ENCODE measurements at places on chromosomes 7 and 10.

GRCh38 chr10:103668351-103669242 is 175.1 kb downstream of the NEURL1 start:
- DNase-seq = no peak

DNA sequence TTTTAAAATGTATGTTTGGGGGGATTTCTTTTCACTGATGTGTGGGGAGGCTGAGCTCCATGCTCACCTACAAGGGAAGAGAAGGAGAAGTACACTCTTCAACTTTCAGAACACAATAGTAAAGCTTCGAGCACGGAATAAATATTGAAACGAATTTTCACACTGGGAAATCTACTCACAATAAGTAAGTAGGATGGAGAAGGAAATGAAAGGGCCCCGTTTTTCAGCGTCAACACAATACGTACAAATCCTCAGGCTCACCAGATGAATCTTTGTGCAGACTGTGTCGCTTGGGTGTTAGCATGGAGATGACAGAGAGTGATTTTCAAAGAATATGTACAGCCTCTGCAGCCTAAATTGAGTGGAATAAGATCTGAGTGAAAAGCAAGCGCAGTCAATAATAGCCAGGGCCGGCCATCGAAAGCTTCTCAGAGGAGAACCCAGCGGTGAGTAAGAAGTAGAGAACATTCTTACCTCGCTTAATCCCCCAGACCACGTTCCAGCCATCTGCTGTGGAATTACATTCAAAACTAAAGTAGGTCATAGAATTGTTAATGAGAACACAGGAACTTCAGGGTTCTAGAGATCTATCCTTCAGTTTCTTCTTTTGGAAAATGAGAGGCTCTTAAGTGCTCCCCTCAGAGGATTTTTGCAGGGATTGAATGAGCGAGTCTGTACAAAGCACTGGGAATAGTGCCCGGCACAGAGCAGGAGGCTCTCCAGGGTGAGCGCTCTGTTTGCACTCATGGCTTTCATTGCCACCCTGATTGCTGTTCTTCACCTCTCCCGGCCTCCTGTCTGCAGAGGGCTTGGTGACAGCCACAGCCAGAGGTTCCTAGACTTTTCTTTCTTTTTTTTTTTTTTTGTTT is 292.8 kb downstream of the SFMBT2 start:
- peak; percentile 33 for DNase-seq

DNA sequence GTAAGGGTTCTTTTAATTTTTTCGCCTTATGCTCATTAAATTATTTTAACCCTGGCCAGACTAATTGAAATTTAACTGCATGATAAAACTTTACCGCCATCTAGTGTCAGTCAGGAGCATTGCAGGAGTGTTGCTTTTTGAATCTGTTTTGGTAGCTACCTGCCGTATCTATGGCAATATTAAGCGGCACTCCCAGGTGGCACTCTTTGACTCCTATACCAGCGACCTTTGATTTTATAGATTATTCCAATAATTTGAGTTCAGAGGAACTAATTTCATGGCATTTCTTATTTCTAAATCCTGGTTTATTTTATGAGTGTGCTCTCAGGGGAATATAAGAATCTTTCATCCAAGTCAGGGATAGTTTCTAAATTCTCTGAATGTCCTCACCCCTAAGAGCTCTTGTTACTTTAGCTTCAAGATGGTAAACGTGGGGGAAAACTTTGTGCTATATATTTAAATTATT is 198.9 kb downstream of the REEP3 start:
- peak; percentile 20 for DNase-seq

GRCh38 chr10:116115036-116115641 is 157.9 kb downstream of the GFRA1 start:
- DNase-seq = no peak

DNA sequence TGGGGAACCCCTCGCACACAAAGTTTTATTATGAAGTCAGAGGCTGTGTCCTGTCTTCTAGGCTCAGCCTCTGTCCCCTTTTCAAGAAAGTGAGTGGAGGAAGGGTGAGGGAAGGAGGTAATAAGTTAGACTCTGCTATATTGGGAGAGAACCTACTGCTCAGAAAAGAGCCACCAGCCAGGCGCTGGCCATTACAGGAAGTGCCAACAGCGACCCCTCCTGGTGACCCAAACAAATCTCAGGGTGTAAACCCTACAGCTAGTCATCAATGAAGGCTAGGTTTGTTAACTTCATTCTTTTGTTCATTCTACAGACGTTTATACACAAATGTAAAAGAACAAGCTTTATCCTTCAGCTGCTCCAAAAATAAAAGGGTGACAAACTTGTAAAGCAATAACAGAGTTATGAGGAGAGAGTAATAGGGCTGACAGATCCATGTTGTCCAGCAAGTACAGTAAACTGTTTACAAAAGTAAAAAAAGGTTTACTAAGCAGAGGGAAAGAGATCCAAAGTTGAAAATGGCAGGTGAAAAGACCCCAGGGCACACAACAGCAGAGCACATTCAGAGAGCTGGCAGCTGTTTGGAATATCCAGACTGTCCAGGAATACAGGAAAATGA is 82.7 kb downstream of the FAM204A start:
- peak; percentile 31 for DNase-seq

DNA sequence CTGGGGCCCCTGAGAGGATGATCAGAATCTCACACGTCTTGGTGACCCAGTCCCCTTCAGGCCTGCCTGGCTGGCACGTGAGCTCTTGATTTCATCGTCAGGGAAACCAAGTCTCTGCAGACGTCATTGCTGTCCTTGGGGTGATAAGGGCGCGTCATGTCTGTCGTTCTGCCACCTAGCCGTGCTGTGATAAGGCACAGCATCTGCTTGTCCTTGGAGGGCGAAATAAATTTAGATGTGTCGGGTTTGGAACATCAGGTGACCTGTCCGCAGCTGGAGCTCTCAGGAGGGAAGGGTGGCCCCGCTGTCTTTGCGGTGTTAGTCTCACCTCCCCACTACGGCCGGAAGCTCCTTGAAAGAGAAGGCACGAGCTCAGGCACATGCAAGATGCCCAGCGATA is 129.2 kb downstream of the GRK5 start:
- no peak for DNase-seq

GRCh38 chr7:87107949-87108776 is 44.1 kb upstream of the DMTF1 start:
- DNase-seq = no peak
